NCI-H748 treated with DMSO at 0.1 percent for 48 hours (cell line): ENCODE measurements at places on chromosomes 12 and 14.

- DNase-seq = no peak
Measured at GRCh38 chr12:110245369-110245772, 35.7 kb upstream of the ATP2A2 start.

GRCh38 chr12:82910246-82910893 lies 223.7 kb downstream of the TMTC2 start:
- no peak for DNase-seq

DNA sequence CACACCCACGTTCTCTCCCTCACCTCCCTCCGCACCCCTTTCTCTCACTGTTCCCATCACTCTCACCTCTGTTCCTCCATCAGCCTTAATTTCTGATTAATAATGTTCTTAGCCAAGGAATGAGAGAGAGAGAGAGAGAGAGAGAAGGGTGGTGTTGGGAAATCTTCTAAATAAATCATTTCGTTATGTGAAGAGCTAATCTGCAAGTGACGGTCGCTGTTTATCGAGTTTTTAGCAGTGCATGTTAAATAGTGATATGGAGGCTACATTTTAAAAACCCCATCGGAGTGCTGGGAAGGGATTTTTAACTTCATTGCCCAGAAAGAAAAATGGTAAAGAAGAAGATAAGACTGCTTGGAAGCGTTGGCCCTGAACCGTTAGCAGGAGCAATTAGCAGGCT lies 203.3 kb upstream of the LHX5 start:
- DNase-seq = no peak

DNA sequence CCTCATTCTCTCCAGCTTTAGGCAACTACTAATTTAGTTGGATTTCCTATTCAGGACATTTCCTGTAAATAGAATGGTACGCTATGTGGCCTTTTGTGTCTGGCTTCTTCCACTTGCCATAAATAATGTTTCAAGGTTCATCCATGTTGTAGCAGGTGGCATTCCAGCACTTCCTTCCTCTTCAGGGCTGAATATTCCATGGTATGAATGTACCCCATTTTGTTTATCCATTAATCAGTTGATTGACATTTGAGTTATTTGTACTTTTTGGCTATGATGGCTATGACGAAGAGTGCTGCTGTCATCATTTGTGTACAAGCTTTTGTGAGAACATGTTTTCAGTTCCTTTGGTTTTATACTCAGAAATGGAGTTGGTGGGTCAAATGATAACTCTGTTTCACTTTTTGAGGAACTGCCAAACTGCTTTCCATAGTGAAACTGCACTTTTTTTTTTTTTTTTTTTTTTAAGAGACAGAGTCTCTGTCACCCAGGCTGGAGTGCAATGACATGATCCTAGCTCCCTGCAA lies 6.5 kb upstream of the CDK2AP1 start:
- no peak for DNase-seq

- no peak for DNase-seq
Measured at GRCh38 chr12:106137530-106138356, 1.0 kb downstream of the NUAK1 start.

DNA sequence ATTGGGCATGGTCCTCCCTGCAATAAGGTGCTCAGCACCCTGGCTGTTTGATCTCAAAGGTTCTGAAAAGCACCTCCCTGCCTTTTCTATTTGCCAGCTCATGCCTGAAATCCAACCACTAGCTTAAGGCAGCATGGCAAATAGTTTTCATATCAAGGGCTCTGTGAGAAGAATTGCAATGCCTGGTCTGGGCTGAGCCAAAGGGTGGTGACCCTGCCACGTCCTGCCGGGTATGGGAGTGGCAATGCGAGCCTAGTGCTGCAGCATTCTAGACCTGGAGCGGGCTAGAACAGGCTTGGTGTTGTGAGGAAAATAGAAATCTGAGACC lies 2.3 kb upstream of the SCNN1A start:
- no peak for DNase-seq

DNA sequence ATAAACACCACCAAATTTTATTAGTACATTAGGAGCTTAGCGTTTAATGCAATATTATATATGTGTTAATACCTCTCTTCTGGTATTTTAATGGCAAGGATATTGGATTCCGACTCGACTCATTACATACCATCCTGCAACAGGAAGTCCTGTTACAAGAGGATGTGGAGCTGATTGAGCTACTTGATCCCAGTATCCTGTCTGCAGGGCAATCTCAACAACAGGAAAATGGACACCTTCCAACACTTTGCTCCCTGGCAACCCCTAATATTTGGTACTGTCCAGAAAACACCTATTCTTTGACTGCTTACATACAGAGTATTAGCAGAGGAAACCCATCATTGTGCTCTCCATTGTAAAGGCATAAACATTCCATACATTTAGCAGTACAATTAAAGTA lies 45.2 kb downstream of the VEZT start:
- no peak for DNase-seq

DNA sequence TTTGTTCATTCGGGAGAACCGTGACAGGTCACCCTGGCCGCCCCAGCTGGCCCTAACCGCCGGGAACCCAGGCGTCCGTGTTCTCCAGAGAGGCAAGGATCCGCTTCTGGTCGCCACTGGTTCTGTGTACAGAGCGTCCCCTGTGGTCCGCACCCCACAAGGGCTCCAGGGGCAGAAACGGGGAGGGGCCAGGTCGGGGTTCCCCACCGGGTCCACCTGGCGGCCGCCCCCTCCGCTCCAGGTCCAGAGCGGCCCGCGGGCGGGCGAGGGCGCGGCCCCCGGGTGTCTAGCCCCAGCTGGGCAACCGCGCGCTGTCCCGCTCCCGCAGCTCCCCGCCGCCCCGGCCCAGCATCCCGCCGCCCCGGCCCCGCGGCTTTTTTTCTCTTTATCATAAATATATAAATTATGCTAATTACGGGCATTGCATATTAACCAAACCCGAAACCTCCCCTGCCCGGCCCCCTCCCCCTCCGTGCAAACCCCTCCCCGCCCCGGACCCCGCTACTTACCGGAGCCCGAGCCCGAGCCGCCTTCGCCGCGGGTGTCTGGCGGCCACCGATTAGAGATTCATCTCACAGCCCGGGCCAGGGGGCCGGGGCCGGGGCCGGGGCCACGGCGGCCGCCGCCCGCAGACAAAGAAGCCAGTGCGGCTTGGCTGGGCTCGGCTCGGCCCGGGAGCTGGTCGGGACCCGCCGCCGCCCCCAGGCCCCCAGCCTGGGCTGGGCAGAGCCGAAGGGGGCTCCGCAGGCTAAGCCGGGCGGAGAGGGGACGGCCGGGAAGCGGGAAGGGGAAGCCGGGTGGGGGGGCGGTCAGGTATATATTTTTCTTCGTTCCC lies 512 bp downstream of the POU6F1 start:
- no peak for DNase-seq

DNA sequence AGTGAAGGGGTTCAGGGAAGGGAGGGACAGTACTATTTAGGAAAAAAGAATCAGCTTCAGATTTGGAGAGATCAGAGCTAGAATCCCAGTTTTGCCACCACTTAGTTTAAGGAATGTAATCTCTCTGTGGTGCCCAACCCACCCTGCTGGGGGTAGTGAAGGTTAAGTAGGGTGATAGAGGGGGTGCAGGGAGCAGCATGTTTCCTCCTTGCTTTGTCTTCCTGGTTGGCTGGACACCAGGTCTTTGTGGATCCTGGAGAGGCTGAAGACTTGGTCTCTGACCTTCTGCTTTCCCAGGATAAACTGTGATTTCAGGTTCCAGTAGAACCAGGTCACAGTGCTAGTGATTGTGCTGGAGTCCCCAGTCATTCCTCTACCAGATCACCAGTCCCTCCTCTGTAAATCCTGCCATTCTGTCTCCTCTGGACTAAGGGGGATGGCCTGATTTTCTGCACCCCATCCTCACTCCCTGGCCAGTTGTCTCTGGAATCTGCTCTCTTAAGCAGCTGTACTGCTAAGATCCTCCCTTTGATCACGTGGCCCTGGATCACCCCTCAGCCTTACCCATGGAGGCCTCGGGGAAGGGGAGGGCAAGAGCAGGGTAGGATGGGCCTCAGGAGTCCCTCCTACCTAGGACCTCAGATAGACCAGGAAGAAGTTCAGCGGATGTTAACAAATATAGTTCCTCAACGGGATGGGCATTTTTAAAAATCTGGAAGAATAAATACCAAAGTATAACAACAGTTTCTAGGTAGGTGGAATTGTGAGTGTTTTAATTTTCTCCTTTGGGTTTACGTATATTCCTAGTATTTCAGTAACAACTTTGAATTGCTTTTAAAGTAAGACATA lies 3.1 kb downstream of the MAP3K12 start:
- DNase-seq = no peak

DNA sequence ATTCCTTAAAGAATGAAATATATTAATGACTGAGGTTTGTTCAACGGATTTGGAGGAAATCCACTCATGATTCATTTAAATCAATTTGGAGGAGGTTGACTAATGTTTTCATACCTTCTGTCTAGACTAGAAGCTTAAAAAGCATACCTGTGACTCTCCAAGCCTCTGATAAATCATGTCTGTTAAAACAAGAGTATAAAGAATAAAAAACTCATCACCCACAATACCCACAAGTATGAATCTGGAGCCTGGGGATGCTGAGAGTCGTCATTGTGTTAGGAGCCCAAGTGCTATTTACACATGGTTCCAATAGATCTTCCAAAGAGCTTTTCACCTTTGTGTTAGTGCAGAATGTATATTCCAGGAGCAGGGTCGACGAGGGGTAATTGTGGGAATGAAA lies 86.8 kb upstream of the ADAMTS20 start:
- no peak for DNase-seq
